ENCODE measurements at places on chromosomes 5 and 9. TPM values are rescaled to one million over a fixed set of nuclear protein-coding genes. Genes with fewer than 3 reads are reported as not detected.

GOLM1 gene
- polyA plus RNA-seq, result 17.0 TPM

AK8 gene
- 0.66 TPM for polyA plus RNA-seq

FBP1 gene
- 12.5 TPM for polyA plus RNA-seq

PCDHA12 gene
- 0.21 TPM for polyA plus RNA-seq

PCSK1 gene
- polyA plus RNA-seq, result not detected

IL5 gene
- polyA plus RNA-seq, result 0.09 TPM

ZNF300 gene
- 2.8 TPM for polyA plus RNA-seq

GTF3C4 gene
- 2.8 TPM for polyA plus RNA-seq

MCTP1 gene
- polyA plus RNA-seq, result 14.9 TPM

MEGF10 gene
- 0.24 TPM for polyA plus RNA-seq

LCP2 gene
- polyA plus RNA-seq, result 12.9 TPM

CYLC2 gene
- not detected for polyA plus RNA-seq
